Progenitor cell of endocrine pancreas (in vitro differentiated cells): ENCODE measurements at places on chromosomes 2 and 18.

DNA sequence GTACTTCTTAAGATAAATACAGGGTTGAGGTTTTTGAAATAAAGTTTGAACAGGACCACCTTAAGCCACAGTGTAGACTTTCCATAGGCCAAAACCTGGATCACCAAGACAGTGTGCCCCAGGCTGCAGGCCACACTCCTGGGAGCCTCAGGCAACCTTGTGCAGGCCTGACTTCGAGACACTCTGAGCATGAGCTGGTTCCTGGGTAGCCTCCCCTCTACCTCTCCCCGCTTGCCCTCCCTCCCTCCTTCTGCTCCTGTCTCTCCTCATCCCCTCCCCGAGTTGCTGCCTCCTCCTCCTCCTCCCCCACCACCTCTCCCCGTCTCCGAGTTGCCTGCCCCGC is 10.6 kb upstream of the PROC start:
- DNase-seq, result no peak

GRCh38 chr2:16507655-16508489 is 157.8 kb downstream of the CYRIA start:
- DNase-seq, result peak; percentile 63

DNA sequence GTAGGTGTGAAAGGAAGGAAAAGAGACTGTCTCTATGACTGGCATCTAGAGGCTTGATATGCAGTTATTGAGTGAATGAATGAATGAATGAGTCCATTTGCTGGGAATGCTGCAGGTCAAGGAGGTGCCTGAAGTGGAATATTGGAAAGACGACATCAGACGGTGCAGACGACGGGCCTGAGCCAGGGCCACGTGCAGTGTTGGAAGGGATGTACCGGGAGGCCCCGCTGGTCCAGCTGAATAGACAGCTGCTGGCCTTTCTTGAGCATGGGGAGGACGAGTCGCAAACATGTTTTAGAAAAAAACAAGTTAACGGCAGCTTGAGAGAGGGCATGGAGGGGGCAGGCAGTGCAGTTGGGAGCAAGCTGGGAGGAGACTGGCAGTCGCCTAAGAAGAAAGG is 237.1 kb upstream of the PXDN start:
- no peak for DNase-seq

DNA sequence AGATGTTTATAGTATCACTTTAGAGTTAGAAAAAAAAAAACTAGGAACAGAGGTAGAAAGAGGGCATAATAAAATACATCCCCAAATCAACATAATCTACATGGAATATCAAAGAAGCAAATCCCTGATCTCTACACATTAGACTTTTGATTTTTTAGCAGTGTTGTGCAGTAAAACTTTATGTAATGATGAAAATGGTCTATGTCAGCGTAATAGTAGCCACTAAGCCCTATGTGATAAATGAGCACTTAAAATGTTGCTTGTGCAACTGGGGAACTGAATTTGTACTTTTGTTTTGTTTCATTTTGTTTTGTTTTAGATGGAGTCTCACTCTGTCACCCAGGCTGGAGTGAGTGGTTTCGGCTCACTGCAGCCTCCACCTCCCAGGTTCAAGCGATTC is 36.3 kb downstream of the LNPK start:
- no peak for DNase-seq

DNA sequence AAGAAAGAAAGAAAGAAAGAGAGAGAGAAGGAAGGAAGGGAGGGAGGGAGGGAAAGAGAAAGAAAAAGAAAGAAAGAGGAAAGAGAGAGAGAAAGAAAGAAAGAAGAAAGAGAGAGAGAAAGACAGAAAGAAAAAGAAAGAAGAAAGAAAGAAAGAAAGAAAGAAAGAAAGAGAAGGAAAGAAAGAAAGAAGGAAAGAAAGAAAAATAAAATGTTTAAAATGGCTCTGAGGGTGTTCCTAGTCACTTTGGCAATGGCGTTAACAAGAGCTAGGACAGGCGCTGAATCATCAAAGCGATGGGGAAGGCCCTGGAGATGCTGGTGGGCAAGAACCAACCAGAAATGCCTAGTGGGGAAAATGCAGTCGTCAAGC is 77.8 kb upstream of the GPC1 start:
- no peak for DNase-seq

GRCh38 chr2:127961729-127962128 is 66.1 kb downstream of the SAP130 start:
- no peak for DNase-seq

- no peak for DNase-seq
Observed at GRCh38 chr2:11658208-11659114, 11.5 kb downstream of the NTSR2 start.

- no peak for DNase-seq
Observed at GRCh38 chr2:238142382-238143205, 4.1 kb downstream of the KLHL30 start.

DNA sequence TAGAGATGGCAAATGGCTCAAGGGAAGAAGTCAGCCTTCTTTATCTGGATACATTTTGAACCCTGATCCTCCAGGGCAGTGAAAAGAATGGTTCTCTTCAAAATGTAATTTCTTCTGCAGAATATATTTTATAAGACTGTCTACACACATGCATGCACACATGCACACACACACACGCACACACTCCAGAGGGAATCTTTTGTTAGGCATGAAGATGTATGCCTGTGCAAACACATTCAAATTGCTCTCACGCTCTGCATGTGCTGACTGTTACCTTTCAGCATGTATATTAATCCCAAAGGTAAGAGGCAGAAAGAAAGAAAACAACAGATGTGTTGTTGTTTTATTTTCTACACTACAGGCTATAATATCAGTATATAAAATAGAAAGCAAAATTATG is 43.2 kb downstream of the SLC5A7 start:
- no peak for DNase-seq

DNA sequence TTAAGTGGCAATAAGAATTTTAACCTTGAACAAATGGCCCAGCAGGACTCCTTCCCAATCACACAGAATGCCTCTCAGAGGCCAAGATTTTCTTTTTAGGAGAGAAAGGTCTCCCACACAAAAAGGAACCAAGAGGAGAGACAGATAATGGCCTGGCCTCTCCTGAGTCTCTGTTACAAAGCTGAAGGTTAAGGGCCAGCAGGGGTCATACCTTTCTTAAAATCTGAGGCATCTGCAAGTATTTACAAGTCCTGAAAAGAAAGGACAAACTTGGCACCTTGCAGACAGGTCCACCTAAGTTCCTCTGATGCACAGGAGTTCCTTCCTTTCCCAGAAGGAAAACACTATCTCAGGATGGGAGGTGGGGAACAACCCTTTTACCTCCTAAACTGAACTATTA is 142.3 kb downstream of the TMEM163 start:
- no peak for DNase-seq

DNA sequence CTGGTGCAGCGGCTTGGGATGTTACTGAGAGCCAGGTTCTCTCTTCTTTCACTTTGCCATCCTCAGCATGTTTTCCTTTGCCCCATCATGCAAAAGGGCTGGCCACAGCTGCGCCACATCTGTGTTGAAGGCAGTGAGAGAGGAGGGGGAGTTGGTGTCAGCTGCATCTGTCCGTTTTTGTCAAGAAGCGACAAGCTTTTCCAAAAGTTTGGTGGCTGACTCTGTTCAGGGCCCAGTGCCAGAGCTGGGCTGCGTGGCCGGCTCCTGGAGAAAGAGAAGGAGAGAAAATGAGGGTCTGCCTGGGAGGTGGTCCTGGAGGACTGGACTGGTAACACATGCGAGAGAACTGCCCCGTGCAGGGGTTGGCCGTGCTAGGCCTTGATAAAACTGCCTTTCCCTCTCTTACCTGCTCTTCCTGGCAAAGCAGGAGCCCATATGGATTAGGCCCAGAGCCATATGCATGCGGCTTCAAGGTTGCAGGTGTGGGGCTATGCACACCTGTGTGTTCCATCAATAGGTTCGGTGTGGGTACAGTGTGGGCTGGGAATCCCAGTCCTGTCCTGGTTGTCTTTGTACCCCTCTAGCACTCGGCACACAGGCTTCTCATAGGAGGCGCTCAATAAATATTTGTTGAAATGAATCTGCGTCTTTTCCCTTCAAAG is 9.0 kb downstream of the RNF144A start:
- DNase-seq, result no peak

DNA sequence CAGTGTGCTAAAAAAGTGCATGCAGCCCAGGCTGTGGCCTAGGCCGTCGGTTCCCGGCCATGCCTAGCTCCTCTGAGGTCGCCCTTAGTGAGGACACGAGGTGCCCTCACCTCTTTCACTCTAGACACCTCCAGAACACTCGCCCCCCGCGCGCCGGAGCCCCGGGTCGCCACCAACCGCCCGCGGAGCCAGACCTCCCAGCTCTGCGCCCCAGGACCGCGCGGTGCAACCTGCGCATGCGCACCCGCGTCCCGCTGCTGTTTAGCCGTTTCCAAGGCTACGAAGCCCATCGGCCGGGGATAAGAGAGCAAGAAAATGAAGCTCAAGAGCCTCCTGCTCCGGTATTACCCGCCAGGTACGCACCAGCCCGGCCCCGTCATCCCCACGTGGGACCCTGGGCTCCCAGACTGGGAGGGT is at the start of gene DAW1:
Gene DAW1 (plus strand): TSS at position 257 of the 417 bp plus-strand sequence. CDS start 59 bp downstream, at position 316.
- DNase-seq, result peak; percentile 65

GRCh38 chr2:109237792-109238191 is 108.8 kb downstream of the SH3RF3 start:
- DNase-seq, result no peak

GRCh38 chr2:225065882-225066281 is 23.6 kb upstream of the DOCK10 start:
- DNase-seq, result no peak

DNA sequence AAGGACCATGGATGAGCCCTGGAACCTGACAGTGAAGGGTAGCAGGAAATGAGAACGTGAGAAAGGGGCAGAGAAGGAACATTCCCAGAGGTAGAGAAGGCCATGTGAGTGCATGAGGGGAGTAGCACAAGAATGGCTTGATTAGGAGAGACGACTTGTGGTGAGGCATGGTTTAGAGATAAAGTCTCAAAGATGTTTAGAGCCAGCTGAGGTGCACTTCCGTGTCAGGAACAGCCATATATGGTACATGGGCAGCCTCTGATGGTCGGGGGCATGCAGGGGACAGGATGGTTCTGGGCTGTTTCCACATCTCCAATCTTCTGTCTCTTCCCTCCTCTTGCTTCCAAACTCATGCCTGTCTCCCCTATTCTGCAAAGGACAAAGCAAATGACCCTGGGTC is 28.8 kb upstream of the EFEMP1 start:
- no peak for DNase-seq

DNA sequence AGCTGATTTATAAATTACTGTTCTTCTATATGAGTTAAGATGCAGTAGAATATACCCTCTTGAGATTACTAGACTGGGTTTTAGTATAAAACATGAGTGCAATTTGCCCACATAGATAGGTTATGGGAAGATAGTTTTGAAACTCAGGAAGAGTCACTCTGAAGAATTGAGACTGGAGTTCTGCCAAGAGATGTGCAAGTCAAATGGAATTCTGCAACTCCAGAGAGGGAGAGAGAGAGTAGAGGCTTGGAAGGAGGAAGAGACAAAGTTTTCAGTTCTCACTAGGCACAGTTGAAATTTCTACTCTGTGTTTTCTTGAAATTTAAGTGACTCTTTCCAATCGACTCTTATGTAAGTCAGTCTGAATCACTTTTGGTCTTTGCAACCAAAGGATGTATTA is 878.8 kb downstream of the TSN start:
- no peak for DNase-seq

GRCh38 chr18:26545335-26546123 is 2.8 kb downstream of the KCTD1 start:
- DNase-seq, result no peak

DNA sequence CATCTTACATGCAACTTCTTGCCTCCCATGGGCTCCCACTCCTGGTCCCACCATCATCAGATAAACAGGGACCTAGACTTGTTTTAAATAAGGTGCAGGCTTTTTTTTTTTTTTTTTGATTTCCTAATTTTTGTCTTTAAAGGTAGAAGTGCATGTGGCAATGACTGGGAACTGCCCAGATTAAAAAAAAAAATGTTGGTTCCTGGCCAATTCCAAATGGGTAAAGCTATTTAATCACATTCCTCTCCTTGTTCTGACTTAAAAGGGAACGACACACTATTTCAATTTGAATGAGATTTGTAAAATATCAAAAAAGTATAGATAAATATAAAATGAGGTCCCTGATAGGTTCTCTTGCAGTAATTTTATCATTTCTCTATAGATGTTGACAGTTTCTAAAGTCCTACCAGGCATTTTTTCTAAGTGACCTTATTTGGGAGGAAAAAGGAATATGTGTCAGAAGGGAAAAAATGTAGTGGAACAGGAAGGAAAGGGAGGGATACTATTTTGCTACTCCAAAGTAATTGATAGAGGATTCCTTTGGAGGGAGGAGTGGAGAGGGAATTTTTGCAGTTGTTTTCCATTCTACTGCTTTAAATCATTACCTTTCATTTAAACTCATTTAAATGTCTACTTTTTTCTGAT is 43.3 kb downstream of the DDX1 start:
- DNase-seq, result no peak

- no peak for DNase-seq
Observed at GRCh38 chr18:54740136-54740846, 88.0 kb upstream of the RAB27B start.

DNA sequence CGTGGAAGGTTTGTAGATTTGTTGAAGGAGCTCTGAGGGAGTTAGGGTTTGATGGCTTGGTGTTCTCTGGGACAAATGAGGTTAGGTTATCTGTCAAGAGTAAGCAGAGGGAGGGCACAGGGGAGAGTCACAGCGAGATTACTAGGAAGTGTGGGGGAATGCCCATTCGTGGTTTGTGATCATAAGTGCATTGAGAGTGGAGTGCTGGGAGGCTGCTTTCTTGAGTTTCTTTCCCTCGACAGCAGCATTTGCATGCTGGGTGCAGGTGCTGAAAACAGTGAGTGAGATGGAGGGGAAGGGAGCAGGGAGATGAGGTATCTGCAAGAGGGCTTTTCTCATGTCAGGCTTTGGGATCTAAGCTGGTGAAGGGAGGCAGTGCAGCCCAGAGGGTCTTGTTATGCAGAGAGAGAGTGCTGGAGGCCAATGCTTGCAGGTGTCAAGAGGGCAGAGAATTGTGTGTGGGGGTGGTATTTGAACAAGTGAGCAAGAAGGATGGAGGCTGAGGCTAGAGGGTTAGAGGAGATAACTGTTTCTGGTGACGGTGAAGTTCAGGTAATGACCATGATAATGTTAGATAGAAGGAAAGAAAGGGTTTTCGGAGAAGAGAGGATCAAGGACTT is 8.8 kb downstream of the RALB start:
- no peak for DNase-seq
